ENCODE measurements at places on chromosomes 1 and 21.

- no peak for DNase-seq
These were observed 59.3 kb upstream of the FBXO28 start for GRCh38 chr1:224054611-224055010.

DNA sequence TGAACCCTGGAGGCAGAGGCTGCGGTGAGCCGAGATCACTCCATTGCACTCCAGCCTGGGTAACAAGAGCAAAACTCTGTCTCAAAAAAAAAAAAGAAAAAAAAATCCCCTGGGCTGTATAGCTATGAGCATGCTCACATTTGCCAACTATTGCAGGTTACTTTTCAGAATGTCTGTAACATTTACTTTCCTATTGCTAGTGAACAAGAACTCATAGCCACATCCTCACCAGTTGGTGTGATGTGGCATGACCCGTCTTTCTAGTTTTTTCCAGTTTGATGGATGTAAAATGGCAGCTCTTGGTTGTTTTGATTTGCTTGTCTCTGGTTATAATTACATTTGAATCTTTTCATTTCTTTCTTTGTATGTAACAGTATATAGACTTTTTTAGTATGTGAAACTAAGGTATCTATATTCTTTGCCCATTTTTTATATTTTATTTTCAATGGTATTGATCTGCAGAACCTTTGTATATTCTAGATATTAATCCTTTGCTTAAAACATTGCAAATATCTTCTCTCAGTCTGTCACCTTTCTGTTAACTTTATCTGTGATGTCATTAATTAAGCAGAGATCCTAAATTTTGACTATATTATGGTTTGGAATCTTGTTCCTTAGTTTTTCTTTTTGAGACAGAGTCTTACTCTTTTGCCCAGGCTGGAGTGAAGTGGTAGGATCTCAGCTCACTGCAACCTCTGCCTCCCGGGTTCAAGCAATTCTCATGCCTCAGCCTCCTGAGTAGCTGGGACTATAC lies 11.6 kb downstream of the MED18 start:
- DNase-seq, result no peak

DNA sequence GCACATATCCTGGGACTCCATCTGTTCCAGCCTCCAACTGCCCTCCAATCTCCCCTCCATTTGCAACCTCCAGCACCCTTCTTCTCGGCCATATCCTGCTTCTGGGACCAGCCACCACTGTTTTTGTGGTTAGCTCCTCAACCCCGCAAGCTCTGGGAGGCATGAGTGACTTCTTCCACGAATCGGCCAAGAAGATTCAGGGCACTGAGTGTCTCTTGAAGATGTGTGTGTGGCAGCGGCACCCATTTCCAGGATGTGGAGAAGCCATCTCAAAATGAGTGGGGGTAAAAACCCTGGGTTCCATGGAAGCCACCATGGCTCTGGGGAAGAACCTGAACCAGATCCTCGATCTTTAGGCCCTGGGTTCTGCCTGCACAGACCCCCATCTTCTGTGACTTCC lies 194.6 kb downstream of the SLC45A1 start:
- no peak for DNase-seq

DNA sequence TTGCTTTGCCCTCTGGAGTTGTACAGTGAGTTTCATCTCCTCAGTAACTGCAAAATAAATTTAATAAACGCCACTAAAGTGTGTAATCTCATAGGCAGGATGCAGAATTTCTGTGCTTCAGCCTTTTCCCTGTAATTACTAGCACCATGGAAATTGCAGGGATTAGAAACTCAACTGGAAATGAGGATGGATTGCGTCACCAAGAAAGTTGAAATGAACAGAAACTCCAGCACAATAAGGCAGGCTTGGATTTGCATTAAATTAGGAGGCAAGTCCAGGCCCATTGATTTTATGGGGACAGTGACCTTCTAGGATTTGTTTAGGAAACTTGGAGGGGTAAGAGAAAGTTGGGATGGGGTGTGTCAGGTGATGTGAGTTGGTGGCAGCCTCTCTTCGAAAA lies 197.5 kb downstream of the PTPRU start:
- DNase-seq, result no peak

DNA sequence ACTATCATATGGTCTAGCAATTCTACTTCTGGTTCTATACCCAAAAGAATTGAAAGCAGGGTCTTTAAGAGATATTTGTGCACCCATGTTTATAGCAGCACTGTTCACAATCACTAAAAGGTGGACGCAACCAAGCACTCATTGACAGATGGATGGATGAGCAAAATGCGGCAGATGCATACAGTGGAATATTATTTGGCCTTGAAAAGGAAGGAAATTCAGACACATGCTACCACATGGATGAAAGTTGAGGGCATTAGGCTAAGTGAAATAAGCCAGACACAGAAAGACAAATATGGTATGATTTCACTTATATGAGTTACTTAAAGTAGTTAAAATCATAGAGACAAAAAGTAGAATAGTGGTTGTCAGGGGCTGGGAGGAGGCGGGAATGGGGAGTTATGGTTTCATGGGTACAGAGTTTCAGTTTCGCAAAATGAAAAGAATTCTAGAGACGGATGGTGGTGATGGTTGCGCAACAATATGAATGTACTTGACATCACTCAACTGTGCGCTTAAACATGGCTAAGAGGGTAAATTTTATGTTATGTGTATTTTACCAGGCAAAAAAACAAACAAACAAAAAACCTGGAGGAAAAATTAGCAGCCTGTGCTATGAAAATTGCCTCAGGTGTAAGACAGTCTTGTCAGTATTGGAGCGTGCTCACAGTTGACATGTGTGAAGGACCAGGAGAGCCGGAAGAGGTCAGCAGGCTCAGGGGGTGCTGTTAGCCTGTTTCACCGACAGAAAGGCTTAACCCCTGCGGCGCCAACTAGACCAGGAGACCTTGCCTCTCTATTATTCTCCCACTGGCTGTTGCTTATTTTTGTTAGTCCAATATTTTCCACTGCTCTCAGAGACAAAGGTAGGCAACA lies 26.5 kb downstream of the CD247 start:
- no peak for DNase-seq
